AG04449 (cell line): ENCODE measurements at places on chromosomes 7 and 10.

GRCh38 chr10:131077724-131078123 lies 233.8 kb downstream of the TCERG1L start:
- DNase-seq: no peak

DNA sequence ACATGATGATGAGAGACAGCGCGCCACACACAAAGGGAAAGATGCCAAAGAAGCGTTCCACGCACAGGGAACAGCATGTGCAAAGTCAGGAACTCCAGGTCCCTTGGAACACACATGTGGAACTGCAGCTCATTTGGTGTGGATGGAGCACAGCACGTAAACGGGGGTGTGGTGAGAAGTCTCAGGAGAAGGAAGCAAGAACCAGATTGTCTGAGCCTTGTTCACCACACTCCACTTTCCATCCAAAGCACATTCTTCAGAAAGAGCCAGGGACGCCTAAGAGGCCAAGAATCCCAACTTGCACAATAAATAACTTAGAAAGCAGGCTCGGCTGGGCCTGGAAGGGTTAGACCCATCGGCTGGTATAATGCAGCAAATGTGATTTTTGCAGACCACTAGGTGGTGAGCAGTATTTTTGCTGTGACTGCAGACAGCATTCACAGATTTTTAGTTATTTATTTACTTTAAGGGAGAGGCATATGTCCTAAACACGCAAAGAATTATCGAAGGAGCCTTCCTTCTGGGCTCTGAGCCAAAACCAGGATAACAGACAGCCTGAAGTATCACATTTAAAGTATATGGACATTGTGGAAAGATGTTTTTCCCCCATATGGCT lies 27.9 kb upstream of the ASCC1 start:
- DNase-seq: peak; percentile 84

- no peak for DNase-seq
Measured at GRCh38 chr10:121437596-121437995, 160.6 kb downstream of the FGFR2 start.

- no peak for DNase-seq
Measured at GRCh38 chr10:94578790-94579189, 33.2 kb downstream of the HELLS start.

GRCh38 chr10:123409884-123410283 lies 255.7 kb downstream of the BUB3 start:
- no peak for DNase-seq

DNA sequence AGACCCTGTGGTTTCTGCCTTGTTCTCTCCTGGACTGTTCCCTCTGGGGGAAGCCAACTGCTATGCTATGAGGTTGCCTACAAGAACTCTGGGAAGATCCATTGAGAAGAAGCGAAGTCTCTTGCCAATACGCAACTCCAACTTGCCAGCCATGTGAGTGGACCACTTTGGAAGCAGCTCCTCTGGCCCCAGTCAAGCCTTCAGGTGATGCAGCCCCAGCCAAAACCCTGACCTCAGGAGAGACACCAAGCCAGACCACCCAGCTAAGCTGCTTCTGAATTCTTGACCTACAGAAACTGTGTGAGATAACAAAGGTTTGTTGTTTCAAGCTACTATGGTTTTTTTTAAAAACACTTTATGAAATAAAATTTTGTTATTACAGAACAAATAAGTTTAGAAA lies 20.2 kb upstream of the MYL7 start:
- DNase-seq: no peak
